ENCODE measurements at places on chromosomes 6 and 20.
A peak's percentile ranks its signal among the peaks of the same experiment; 100 is the strongest.

DNA sequence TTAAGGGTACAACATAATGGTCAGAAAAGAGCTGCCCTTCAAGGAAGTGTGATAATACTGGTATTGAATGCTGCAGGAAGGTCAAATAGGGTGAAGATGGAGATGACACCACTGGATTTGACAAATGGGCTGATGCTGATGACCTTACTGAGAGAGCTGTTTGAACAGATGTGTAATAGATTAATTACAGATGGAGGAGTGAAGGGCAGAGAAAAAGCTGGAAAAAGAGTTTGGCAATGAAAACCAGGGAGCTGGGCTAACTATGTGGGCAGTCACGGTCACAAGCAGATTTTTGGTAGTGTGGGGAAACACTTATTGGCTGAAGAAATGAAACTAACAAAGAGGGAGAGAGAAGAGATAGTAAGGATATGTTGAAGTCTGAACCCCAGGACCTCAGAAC, 83.6 kb upstream of the ENPP5 start:
- DNase-seq: no peak

GRCh38 chr6:100099189-100100074, 105.4 kb upstream of the MCHR2 start:
- peak; percentile 73 for DNase-seq

- DNase-seq: no peak
These were observed 155.1 kb downstream of the DTNBP1 start for GRCh38 chr6:15507746-15508145.

GRCh38 chr6:254016-254415, 38.3 kb upstream of the DUSP22 start:
- no peak for DNase-seq

DNA sequence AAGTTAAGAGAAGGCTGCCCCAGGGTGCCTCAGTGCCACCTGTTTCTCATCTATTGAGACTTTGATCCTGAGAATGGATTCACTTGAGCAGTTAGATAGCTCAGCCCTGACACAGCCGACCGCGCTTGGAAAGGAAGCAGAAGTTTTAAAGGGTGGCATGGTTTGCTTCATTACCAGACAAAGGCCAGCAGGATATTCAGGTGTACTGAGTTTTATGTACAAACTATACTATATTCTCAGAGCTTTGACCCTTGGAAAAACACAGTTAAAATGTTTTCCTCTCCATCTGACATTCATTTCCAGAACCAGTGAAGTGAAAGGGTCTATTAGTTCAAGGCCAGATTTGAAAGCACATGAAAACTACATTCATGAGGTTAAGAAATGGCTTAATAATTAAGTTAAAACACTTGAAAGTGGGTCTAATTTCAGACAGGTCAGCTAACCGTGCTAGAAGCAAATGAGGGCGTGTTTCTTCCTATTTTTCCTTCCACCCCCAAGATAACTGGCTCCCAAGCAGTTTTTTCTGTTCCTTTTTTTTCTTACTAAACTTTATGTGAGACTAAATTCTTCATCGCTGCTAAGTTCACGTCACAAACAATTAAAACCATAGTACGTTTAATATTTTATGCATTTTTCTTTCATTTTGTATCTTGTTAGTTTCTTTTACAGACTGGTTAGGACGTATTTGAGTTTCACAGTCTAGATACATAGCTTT, 385.3 kb upstream of the SOX4 start:
- no peak for DNase-seq

GRCh38 chr6:99614430-99615186, 8.0 kb downstream of the PRDM13 start:
- DNase-seq: peak; percentile 93

DNA sequence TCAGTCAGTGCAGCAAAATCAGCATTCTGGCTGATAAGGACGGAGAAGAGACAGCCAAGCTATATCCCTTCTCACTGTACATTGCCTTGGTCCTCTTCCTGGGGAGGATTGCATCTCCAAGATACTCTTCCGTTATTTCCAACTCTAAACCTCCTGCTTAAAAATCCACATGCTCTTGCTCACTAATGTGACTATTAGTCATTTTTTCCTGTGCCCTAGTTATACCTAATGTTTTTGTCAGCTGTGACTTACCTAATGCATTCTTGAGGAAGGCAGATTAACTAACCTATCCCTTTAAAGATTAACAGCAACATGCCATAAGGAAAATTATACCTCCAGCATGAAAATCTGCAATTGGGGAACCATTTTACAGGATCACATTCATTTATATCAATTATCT, 317.6 kb downstream of the BTBD9 start:
- DNase-seq: no peak

- DNase-seq: no peak
These were observed 11.5 kb downstream of the BPI start for GRCh38 chr20:38315290-38315966.

- no peak for DNase-seq
These were observed 97.8 kb downstream of the OTOR start for GRCh38 chr20:16846006-16846405.

DNA sequence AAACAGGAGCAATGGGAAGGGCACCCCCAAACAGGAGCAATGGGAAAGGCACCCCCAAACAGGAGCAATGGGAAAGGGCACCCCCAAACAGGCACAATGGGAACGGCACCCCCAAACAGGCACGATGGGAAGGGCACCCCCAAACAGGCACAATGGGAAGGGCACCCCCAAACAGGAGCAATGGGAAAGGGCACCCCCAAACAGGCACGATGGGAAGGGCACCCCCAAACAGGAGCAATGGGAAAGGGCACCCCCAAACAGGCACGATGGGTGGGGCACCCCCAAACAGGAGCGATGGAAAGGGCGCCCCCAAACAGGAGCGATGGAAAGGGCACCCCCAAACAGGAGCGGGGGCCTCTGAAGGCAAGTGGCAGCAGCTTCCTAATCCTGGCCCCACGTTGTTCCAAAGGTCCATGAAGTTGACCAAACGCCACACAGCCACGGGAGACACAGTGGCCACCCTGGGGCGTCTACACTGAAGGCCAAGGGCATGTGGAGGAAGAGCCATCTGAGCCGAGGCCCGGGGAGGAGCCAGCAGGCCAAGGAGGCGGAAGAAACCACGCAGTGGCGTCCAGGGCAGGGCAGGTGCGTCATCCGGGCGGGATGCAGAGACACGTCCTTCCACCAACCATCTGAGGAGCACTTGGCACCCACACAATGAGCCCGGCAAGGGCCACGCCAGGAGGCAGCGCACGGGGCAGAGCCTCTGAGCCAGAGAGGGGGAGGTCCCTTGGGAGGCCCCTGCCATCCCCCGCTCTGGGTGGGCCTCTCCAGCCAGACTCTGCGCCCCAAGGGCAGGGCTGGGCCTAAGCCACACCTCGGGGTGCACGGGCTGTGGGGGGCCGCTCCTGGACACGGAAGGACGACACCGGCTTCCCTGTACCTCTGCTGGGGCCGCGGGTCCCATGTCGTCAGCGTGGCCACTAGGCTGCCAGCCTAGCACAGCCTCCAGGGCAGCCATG, 21.5 kb upstream of the NTSR1 start:
- DNase-seq: no peak

- DNase-seq: no peak
These were observed 12.8 kb downstream of the RNF114 start for GRCh38 chr20:49948809-49949507.

DNA sequence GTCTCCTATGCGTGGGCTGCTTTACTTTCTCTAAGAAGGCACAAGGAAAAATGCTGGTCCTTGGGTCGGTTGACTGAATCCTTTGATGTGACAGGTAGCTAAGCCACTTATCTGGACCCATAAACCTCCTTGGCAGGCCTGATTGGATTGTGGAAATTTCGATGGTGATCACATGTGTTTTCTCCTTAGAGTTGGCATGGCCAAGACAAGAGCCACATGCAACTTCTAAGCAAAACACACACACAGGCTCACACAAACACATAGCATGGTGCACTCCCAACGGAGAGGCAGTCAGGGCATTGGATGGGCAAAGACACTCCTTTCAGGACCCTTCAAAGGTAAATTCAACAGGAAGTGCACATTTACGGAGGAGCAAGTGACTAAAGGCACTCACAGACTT, 95.2 kb downstream of the PSMG4 start:
- DNase-seq: no peak

DNA sequence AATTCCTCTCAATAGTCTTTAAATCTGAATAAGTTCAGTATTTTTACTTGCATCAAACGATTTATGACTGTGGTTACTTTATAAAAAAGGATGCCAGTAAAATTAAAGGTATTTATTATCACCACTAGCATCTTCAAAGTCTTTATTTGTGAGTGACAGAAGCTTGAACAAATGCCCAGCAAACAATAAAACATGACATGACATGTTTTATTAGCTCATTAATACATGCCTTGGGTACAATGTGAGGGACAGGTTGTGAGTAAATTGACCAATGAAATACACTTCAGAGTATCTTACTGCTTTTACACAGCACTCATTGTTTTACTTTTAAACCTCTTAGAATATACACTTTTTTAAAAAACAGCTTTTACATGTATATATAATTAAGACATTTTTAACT, 113.4 kb upstream of the BEND3 start:
- no peak for DNase-seq

DNA sequence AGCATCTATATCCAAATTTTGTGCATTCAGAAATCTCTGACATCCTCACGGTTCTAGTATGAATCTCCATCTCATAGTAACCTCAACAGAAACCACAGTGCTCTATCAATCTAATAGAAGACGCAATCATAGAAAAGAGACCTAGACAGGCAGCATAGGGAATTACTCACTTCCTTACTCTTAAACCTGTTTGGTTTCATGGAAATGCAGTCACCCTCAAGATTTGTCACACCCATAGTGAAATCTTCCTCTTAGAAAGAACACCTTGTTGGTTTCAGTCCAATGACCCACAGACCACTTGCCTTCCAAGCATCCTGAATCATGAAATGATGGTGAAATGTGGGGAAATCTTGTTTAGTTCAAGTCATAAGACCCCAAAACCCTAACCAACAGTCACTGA, 166.1 kb upstream of the PRDM1 start:
- DNase-seq: no peak

DNA sequence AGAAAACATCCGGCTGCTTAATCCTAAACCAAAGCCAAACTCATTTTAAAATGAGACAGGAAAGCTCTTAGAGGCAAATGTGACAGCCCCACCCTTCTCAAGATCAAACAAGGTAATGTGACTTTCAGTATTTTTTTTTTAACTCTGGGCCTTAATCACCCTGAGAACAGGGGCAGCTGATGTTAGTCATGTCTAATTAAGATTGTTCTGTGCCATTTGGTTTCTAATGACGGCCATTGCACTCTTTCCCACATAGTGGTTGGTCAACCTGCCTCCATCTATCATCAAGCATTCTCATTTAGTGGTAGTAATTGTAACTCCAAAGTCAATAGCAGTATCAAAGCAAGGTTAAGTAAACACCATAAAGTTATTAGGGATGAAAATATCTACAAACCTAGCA, 191.6 kb upstream of the EXOC2 start:
- no peak for DNase-seq

GRCh38 chr6:14804785-14805210, 441.1 kb upstream of the JARID2 start:
- DNase-seq: no peak

GRCh38 chr6:6865611-6866010, 242.2 kb upstream of the RREB1 start:
- peak; percentile 17 for DNase-seq

- peak; percentile 35 for DNase-seq
These were observed 15.9 kb upstream of the ADGB start for GRCh38 chr6:146582857-146583256.

- DNase-seq: peak; percentile 69
These were observed 183.1 kb downstream of the MOXD1 start for GRCh38 chr6:132218059-132218696.

GRCh38 chr20:33433465-33434234, 9.9 kb downstream of the SNTA1 start:
- no peak for DNase-seq

- DNase-seq: no peak
These were observed 233.4 kb upstream of the ID4 start for GRCh38 chr6:19603721-19604120.

DNA sequence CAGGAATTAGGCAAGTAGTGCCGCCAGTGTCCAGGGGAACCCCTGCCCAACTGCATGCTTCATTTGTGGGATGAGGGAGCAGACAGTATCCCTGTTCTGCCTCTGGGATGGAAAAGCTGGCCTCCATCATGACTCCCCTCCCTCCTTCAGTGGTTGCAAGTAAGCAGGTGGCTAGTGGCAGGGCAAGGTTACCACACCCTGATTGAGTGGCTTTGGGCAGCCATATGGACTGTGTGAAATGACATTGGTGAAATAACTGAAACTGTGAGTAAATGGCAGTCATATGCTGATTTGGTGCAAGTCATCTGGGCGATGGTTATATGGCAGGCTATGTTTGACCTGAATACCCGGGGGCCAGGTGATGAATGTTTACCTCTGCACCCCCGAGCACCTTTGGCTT, 33.0 kb downstream of the HDDC2 start:
- no peak for DNase-seq

GRCh38 chr20:52614051-52614863, 357.9 kb upstream of the TSHZ2 start:
- no peak for DNase-seq

- DNase-seq: no peak
These were observed 152.7 kb downstream of the VEGFA start for GRCh38 chr6:43922426-43923375.

- DNase-seq: no peak
These were observed 29.7 kb upstream of the GFOD1 start for GRCh38 chr6:13517116-13517515.

GRCh38 chr6:25377664-25378063, 98.5 kb downstream of the CARMIL1 start:
- DNase-seq: no peak

DNA sequence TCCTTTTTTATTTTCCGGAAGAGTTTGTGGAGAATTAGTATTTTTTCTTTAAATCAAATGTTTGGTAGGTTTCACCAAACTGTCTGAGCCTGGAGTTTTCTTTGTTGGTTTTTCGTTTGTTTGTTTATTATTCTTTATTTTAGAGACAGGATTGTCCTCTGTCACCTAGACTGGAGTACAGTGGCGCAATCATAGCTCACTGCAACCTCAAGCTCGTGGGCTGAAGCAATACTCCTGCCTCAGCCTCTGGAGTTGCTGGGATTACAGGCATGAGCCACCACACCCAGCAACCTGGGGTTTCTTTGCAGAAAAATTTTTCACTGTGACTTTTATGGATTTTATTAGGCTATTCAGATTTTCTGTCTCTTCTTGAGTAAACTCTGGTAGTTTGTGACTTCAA, 120.2 kb upstream of the LOC128125822 start:
- DNase-seq: no peak

- no peak for DNase-seq
These were observed 206.7 kb upstream of the SULF2 start for GRCh38 chr20:47991875-47992488.

DNA sequence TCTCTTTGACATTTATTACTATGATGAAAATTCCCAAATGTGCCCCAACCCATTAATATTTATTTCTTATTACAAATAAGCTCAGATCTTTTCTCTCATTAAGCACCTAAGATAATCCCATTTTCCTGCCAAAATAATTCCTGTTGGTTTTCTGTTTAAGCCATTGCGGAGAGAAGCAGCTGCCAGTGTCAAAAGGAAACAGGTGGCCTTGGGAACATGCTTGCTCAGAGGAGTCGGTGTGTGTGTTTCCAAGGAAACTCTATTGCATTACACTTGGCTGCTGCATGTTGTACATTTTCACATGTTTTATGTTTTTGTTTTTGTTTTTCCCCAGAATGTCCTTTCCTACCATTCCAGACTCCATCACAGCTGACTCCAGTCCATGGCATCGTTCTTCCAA, 56.4 kb downstream of the CD24 start:
- no peak for DNase-seq

GRCh38 chr6:72283571-72283970, 338.3 kb upstream of the KCNQ5 start:
- no peak for DNase-seq

GRCh38 chr6:137167702-137168377, 5.6 kb downstream of the IL22RA2 start:
- no peak for DNase-seq

Data from Kasumi-1 (cell line).